ENCODE measurements at places on chromosomes 13 and 19. TPM values are rescaled to one million over a fixed set of nuclear protein-coding genes. Genes with fewer than 3 reads are reported as not detected.
A peak's percentile ranks its signal among the peaks of the same experiment; 100 is the strongest.

Gene BCL2L12
- total RNA-seq, result 10.7 TPM

- H3K27me3 ChIP-seq, result no peaks in the 10 kb centered on the region
- peaks cover 58% of the 10 kb centered on the region for H3K4me1 ChIP-seq
- peak overlapping the region; percentile 95 for H3K27ac ChIP-seq
- no peaks in the 10 kb centered on the region for H3K36me3 ChIP-seq
Observed at GRCh38 chr19:14112809-14113385, 4.7 kb downstream of the PRKACA start.

Gene ZNF776
- 8.1 TPM for total RNA-seq

- no peak overlapping the region for H3K27ac ChIP-seq
- no peak overlapping the region for H3K4me3 ChIP-seq
- no peaks in the 10 kb centered on the region for H3K36me3 ChIP-seq
- no peak for DNase-seq
- no peaks in the 10 kb centered on the region for H3K4me1 ChIP-seq
Observed at GRCh38 chr13:66532146-66532545, 698.0 kb downstream of the PCDH9 start.

GRCh38 chr13:36850790-36851438 is 31.9 kb downstream of the RFXAP start:
- no peaks in the 10 kb centered on the region for H3K36me3 ChIP-seq
- DNase-seq, result no peak
- H3K4me3 ChIP-seq, result no peak overlapping the region
- no peak overlapping the region for H3K27ac ChIP-seq
- no peaks in the 10 kb centered on the region for H3K4me1 ChIP-seq
- no peaks in the 10 kb centered on the region for H3K27me3 ChIP-seq

- no peak overlapping the region for H3K4me3 ChIP-seq
- H3K27ac ChIP-seq, result no peak overlapping the region
- H3K27me3 ChIP-seq, result no peaks in the 10 kb centered on the region
Observed at GRCh38 chr13:101654883-101655282, 202.4 kb downstream of the ITGBL1 start.

Gene HMG20B
- 33.6 TPM for total RNA-seq

GRCh38 chr19:41428481-41428859 is 1.3 kb upstream of the B3GNT8 start:
- H3K36me3 ChIP-seq, result no peaks in the 10 kb centered on the region
- no peaks in the 10 kb centered on the region for H3K27me3 ChIP-seq
- DNase-seq, result no peak
- peak overlapping the region; percentile 72 for H3K27ac ChIP-seq

Gene MTUS2
- total RNA-seq, result not detected

Gene MBD3L3
- not detected for total RNA-seq

DNA sequence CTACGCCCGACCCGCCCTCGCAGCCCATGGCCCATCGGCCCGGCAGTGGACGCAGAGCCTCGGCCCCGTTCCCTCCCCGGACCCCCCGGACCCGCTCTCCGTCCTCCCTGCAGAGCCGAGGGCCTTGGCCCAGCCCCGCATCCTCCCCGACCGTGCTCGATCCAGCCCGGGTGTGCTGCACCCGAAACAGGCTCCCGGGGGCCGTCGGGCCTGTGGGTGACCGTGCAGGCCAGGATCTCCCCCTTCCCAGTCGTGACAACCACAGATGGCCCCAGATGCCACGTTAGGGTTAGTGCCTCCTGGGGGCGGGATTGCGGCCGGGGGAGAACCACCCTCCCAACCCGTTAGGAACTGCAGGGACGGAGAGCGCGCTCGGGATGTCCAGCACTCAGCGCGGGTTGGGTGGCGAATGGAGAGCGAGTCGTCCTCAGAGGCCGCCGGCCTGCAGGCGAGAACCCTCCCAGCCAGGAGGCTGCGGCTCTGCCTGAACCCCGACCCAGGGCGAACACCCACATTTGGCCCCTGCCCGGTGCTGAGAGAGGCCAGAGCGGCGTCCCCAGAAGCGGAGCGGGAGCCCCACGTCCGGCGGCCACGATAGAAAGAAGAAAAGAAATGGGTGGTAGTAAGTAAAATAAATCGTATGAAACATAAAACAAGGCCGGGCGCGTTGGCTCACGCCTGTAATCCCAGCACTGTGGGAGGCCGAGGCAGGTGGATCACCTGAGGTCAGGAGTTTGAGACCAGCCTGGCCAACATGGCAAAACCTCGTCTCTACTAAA is 6.7 kb upstream of the MADCAM1 start:
- H3K27ac ChIP-seq, result peak overlapping the region; percentile 93
- H3K27me3 ChIP-seq, result peaks cover 14% of the 10 kb centered on the region
- no peak for DNase-seq
- H3K4me1 ChIP-seq, result peaks cover 6% of the 10 kb centered on the region
- H3K36me3 ChIP-seq, result no peaks in the 10 kb centered on the region

GRCh38 chr19:18137657-18138339 is 15.2 kb upstream of the PIK3R2 start:
- no peaks in the 10 kb centered on the region for H3K36me3 ChIP-seq
- no peaks in the 10 kb centered on the region for H3K27me3 ChIP-seq
- no peaks in the 10 kb centered on the region for H3K4me1 ChIP-seq
- no peak for DNase-seq
- H3K27ac ChIP-seq, result no peak overlapping the region

Gene IL4I1
- not detected for total RNA-seq

- DNase-seq, result no peak
- H3K27ac ChIP-seq, result no peak overlapping the region
- H3K27me3 ChIP-seq, result no peaks in the 10 kb centered on the region
- H3K4me1 ChIP-seq, result no peaks in the 10 kb centered on the region
Observed at GRCh38 chr13:20911037-20911436, 8.5 kb upstream of the XPO4 start.

DNA sequence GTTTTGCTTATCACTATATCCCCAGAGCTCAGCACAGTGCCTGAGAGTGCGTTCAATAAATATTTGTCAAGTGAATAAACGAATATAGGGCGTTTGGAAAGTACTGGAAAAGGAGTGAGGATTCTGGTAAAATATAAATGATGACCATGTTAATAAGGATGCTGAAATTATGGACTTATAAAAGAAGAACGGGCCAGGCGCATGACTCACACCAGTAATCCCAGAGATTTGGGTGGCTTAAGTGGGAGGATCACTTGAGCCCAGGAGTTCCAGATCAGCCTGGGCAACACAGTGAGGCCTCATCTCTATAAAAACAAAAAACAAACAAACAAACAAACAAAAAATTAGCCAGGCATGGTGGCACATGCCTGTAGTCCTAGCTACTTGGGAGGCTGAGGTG is 198.1 kb downstream of the VWA8 start:
- no peak for DNase-seq
- no peaks in the 10 kb centered on the region for H3K27me3 ChIP-seq
- H3K4me1 ChIP-seq, result no peaks in the 10 kb centered on the region
- no peaks in the 10 kb centered on the region for H3K36me3 ChIP-seq

Gene PDX1
- total RNA-seq, result not detected

DNA sequence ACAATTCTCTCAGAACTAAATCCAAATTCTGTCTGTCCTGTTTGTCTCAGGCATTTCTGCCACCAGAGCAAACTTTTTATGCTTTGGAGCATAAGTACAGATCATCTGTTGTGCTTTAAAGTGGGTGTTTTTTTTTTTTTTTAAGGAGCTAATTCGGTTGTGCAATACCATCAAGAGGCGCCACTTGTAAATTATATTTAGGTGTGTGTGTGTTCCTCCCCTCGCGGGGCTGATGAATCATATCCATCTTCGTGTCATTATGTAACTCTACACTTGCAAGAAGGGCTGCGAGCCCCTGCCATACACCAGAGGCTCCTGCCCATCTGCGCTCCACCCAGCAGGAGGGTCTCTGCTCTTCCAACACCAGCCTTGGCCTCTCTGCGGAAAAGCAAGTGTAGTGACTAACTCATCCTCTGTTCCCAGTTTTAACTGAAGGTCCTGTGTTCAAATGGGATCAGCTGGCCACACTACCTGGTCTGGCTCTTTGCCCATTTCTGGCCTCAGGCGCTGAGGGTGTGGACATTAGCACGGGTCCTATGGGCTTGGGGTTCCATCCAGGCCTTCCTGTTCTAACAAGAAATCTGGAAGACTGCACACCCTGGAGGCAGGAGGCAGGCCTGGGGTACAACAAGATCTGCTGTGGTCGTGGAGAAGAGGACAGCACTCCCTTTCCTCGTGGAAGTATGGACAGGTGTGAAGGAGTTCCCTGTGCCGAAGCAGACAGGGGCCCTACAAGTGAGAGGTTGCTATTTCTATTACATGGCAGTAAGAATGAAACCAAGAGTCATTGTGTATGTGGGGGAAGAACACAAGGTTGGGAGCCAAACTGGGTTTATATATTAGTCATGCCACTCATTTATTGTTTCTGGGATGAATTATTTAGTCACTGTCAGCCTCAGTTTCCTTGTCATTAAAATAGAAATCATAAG is 96.1 kb upstream of the MBNL2 start:
- H3K4me3 ChIP-seq, result no peak overlapping the region
- DNase-seq, result peak; percentile 66
- H3K4me1 ChIP-seq, result peaks cover 49% of the 10 kb centered on the region
- H3K27ac ChIP-seq, result peak overlapping the region; percentile 81
- H3K27me3 ChIP-seq, result no peaks in the 10 kb centered on the region

DNA sequence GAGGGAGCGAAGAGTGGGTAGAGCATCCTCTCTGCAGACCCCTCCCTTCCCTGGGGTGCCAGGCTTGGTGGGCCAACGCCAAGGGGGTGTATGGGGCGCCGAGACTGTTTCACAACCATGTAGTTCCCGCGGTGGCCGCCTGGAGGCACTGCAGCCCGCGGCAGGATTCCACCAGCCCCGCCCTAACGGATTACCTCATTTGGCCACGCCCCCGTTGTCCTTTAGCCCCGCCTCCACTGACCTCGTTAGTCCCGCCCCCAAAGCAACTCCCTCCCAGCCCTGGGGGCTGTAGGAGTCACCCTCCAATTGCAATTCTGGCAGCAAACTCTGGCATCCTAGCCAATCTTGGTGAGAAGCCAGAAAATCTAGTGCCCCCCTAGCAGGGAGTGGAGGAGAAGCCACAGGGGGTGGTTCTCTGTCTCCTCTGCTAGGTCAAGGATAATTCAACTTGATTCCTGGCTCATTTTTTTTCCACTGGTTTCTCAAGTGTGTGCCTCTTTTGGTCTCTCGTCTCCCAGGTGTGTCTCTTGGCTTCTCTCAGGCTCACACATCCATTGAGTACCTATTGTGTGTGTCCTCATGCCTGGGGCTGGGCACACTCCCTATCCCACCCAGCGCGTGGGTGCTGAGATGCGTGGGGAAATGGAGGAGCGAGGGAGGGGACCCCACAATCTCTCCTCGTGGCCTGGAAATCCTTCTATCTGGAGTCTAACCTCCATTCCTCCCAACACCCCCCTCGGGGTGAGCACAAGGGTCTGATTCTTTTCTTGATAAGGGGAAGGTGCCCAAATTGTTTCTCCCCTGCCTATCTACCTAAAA is 2.0 kb downstream of the OLFM2 start:
- peaks cover 21% of the 10 kb centered on the region for H3K27me3 ChIP-seq
- peak; percentile 46 for DNase-seq
- H3K36me3 ChIP-seq, result no peaks in the 10 kb centered on the region
- no peak overlapping the region for H3K27ac ChIP-seq
- peaks cover 15% of the 10 kb centered on the region for H3K4me1 ChIP-seq
- no peak overlapping the region for H3K4me3 ChIP-seq

DNA sequence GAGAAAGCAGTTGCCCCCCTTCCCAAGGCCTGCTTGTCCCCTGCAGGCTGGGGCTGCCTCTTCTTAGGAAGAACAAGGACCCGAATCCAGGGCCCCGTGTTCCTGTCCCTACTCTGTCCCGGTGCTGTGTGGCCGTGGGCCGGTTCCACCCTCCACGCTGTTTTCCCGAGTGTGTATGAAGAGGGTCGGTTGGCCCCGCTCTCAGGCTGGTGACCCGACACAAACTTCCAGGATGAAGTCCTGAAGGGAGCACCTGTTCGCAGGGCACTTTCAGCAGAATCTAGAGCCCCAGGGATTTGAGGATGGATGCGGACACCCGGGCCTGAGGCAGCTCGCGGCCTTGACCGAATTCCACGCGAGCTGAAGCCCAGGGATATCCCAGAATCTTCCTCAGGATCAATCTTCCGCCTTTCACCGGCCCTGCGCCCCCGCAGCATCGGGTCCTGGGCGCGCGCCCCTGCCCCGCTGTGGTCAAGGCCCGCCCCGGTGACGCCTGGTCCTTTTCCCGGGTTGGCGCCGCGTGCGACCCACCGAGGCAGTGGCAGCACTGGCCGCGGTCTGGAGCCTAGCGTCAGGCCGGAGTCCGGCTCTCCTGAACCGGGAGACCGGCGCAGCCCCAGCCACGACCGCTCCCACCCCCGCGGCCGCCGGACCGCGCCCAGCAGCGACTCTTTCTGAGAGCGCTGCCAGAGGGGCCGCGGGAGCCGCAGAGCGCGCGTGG is 528 bp upstream of the CHST8 start:
- peaks cover 3% of the 10 kb centered on the region for H3K4me1 ChIP-seq
- no peaks in the 10 kb centered on the region for H3K36me3 ChIP-seq
- H3K4me3 ChIP-seq, result peak overlapping the region; percentile 25
- no peak overlapping the region for H3K27ac ChIP-seq
- DNase-seq, result no peak
- peaks cover 31% of the 10 kb centered on the region for H3K27me3 ChIP-seq

- no peak overlapping the region for H3K27ac ChIP-seq
- no peaks in the 10 kb centered on the region for H3K27me3 ChIP-seq
- no peaks in the 10 kb centered on the region for H3K4me1 ChIP-seq
- no peak for DNase-seq
Observed at GRCh38 chr13:92436924-92437323, 789.7 kb upstream of the GPC6 start.

- H3K27me3 ChIP-seq, result no peaks in the 10 kb centered on the region
- peaks cover 30% of the 10 kb centered on the region for H3K4me1 ChIP-seq
- H3K36me3 ChIP-seq, result no peaks in the 10 kb centered on the region
- H3K27ac ChIP-seq, result no peak overlapping the region
Observed at GRCh38 chr19:13984186-13984585, 21.9 kb downstream of the RFX1 start.

DNA sequence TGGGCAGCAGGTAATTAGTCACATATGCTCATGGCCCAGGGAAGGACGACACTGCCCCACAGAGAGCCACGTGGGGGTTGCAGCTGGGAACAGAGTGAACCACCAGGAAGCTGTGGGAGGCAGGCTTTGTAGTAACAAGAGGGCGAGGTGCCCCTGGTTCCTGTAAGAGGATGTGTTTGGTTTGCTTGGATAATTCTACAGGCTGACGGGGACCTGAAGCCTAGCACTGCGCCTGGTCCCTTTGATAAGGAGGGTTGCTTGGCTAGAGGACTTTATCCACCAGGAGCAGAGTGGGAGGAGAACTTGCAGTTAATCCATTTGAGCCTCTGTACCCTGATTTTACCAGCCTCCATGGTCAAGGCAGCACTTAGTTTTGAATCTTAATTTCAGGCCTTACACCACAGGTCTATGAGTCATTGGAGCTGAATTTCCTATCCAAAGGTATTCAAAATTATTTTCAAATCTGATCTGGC is 67.4 kb upstream of the CLDN10 start:
- H3K27ac ChIP-seq, result no peak overlapping the region
- no peaks in the 10 kb centered on the region for H3K36me3 ChIP-seq
- no peaks in the 10 kb centered on the region for H3K4me1 ChIP-seq
- H3K27me3 ChIP-seq, result no peaks in the 10 kb centered on the region
- no peak overlapping the region for H3K4me3 ChIP-seq
- no peak for DNase-seq

Gene DACH1
- total RNA-seq, result 0.98 TPM

Gene CXCL17
- total RNA-seq, result not detected

Gene JSRP1
- 152 TPM for total RNA-seq

All from gastrocnemius medialis (tissue), 4 donors.